H7 (cell line): ENCODE measurements at places on chromosomes 6 and 20. TPM values are rescaled to one million over a fixed set of nuclear protein-coding genes. Genes with fewer than 3 reads are reported as not detected.

HLA-DOB gene
- total RNA-seq: not detected in 2 replicates

SSTR4 gene
- total RNA-seq: not detected in 2 replicates

PYGB gene
- total RNA-seq: 52.0 and 57.1 TPM in 2 replicates

RTF2 gene
- 59.7 and 60.8 TPM in 2 replicates for total RNA-seq

ROS1 gene
- not detected in 2 replicates for total RNA-seq

LGSN gene
- total RNA-seq: 0.07 and 0.17 TPM in 2 replicates

LHFPL5 gene
- total RNA-seq: not detected in 2 replicates

PCK1 gene
- not detected in 2 replicates for total RNA-seq

ALDH8A1 gene
- 0.17 and 2.0 TPM in 2 replicates for total RNA-seq

MKKS gene
- total RNA-seq: 14.6 and 16.7 TPM in 2 replicates

ABHD16B gene
- total RNA-seq: not detected in 2 replicates

MEI4 gene
- 0.30 and 0.38 TPM in 2 replicates for total RNA-seq

TMEM74B gene
- total RNA-seq: 4.1 and 5.9 TPM in 2 replicates
